CD4-positive, alpha-beta T cell treated with Interleukin-17A for 4 hours (primary cell): ENCODE measurements at places on chromosomes 6 and 20.

DNA sequence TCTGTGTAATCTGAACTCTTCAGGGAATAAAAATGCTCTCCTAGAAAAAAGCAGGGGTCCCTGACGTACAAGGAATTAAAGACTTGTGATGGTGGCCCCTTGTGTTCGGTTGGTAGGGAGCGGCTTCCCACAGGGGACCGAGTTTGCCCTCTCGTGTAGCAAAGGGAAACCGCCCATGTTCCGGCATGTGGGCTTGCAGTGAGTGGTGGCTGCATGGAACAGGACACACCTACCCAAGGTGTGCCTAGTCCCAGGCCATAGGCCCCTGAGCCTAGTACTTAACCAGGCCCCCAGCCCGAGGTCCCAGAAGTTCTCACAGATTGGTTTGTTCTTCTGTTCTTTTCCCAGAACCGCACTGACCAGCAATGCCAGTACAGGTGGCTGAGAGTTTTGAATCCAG lies 15.5 kb downstream of the MYBL2 start:
- DNase-seq: no peak

DNA sequence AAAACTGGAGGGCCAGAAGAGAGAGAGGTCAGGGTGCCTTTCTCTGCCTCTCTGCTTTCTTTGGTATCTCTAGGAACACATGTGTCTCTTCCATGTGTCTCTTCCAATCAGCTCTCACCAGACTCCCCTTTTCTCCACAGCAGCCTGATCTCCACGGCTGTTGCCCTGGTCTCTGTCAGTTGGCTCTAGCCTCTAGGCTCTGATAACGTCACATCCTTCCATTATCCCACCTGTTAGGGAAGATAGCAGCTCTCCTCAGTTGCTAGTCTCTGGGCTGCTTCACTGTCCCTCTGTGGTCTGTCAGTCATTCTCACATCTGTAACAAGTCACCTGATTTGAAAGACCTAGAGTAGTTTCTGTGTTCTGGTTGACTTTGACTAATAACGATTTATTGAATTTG lies 80.2 kb downstream of the PLCB4 start:
- no peak for DNase-seq

DNA sequence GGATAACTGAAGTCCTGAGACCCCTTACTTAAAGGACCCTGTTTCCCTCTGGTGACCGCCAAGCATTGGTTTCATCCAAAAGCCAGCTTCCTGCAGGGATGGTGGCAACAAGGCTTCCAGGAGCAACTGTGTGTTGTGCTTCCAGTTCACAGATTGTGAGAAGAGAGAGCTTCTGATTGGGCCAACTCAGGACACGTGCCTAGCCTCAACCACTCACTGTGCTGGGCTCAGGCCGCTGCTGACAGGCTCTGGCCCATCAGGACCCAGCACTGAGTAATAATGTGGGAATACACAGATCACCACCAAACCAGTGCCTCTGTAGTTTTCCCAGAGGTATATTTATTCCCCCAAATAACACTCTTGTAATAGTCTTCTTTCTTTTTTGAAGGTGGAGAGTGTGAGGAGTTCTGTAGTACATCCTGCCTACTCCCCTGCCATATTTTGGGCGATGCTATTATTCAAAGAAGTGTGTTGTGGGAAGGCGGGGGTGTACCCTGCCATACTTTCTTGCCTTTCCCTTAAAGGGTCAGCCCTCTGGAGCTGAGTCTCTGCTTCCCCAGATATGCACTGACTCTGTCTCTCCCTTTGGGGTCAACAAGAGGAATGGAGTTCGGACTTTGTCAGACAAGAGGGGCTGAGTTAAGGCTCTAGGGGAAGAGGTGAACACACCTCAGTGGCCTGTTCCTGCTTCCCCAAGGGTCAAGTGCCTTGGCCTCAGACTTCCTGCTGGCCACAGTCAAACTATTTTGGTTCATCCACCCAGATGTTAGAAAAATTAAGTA lies 23.2 kb downstream of the PPP1R16B start:
- DNase-seq: no peak

- DNase-seq: no peak
Measured at GRCh38 chr20:41183831-41184230, 46.5 kb downstream of the PLCG1 start.

DNA sequence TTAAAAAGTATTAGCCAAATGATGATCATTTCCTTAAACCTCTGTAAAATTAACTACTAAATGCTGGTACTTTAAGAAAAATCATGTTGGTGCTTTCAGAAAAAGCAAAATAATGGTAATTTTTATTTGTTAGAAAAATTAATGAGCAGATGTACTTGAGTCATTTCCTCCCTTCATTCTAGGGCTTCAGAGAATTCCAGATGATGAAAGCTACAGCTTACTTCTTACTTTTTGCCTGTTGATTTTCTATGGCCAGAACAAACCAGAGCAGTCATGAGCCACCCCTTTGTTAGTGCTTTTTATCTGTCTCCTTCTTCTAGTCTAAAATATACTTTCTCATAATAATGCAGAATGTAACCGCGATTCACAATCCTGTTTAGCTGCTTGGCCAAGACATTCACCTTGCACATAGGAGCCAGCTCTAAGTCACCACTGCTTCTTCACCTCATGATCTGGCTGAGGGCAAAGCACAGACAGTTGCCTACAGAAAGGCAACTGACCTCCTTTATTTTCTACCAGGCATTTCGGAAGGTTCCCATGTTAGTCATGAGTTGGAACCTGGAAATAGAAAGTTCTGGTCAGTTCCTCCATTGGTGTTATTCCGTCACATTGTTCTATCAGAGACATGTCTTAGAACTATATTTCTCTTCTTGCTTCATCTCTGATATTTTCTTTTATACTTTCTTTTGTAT lies 43.5 kb upstream of the TINAG start:
- no peak for DNase-seq
